ENCODE measurements at places on chromosomes 5 and 9. TPM values are rescaled to one million over a fixed set of nuclear protein-coding genes. Genes with fewer than 3 reads are reported as not detected.

The PCDHA11 gene
- 6.3 TPM for total RNA-seq

The DPYSL3 gene
- 414 TPM for total RNA-seq

- H3K4me1 ChIP-seq: peaks cover 38% of the 10 kb centered on the region
- H3K36me3 ChIP-seq: no peaks in the 10 kb centered on the region
- no peaks in the 10 kb centered on the region for H3K27me3 ChIP-seq
- DNase-seq: no peak
These were observed 243.4 kb downstream of the EBF1 start for GRCh38 chr5:158856291-158856690.

- H3K4me3 ChIP-seq: no peak overlapping the region
- no peak overlapping the region for H3K27ac ChIP-seq
- no peaks in the 10 kb centered on the region for H3K27me3 ChIP-seq
These were observed 14.4 kb upstream of the ZFR start for GRCh38 chr5:32458880-32459495.

- no peaks in the 10 kb centered on the region for H3K4me1 ChIP-seq
- peak; percentile 84 for DNase-seq
- H3K27me3 ChIP-seq: peaks cover 16% of the 10 kb centered on the region
- peak overlapping the region; percentile 51 for H3K4me3 ChIP-seq
- H3K27ac ChIP-seq: no peak overlapping the region
- no peaks in the 10 kb centered on the region for H3K36me3 ChIP-seq
These were observed 114.5 kb upstream of the LMX1B start for GRCh38 chr9:126499005-126499910.

- no peaks in the 10 kb centered on the region for H3K36me3 ChIP-seq
- peaks cover 34% of the 10 kb centered on the region for H3K27me3 ChIP-seq
- peak overlapping the region; percentile 45 for H3K4me3 ChIP-seq
- peaks cover 15% of the 10 kb centered on the region for H3K4me1 ChIP-seq
These were observed 722 bp downstream of the SLC22A4 start for GRCh38 chr5:132294728-132295504.

Data from neural progenitor cell (in vitro differentiated cells).